AG09319 (cell line): ENCODE measurements at places on chromosomes 3 and 15.

GRCh38 chr15:33155691-33156420 lies 38.7 kb downstream of the FMN1 start:
- no peak for DNase-seq

DNA sequence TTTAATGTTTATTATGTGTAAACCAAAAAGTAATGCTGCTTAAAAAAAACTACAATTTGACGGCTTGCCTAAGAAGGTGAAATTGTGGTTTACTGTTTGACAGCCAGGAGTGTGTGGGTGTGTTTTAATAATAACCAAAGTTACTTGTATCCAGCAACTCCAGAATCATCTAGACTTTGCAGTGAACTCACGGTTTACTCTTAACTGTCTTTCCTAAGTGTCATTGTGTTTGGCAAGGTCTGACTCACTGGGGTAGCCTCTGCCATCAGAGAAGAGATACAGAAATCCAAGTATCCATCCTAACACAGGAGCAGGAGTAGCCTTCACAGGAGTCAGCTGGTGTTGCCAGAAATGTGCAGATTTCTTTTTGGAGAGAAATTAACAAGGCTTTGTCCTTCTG lies 151.1 kb downstream of the CTNNB1 start:
- DNase-seq = no peak

GRCh38 chr3:87501076-87501475 lies 224.7 kb upstream of the POU1F1 start:
- DNase-seq = no peak

DNA sequence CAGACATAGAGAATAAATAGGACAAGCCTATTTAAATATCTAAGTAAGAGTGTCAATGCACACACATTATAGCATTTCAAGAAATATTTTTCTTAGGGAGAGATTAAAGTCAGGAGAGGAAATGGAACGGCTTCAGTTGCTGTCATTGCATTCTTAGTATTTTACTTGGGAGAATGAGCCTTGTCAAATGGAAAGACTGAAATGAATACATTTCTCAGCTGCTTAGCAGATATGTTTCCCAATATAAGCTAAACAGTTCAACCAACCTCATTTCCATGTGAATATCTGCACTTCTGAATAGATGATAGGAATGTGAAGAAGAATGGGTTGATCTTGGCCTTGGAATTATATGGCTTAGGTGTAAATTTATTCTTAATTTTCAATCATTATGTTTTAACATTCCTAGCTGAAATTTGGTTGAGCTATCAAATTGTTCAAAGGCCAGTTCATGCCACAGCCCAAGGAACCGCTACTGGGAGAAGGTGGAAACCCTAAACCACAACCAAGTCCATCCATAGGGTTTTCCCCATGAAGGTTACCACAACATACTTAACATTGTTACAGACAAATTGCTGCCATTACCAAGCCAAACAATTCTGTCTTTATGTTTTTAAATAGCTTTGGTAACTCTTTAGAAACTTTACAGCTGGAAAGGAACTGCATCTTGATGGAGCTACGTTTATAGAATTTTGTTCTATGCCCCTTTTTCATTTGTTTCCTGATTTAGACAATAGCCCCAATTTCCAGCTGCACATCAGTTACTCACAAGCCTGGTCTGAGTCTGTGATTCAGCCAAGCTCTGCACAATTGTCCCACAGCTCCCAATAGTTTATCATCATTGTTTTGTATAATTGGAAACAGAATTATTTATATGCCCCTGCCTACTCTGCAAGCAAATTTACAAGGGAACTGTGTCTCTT lies 459.6 kb downstream of the MECOM start:
- DNase-seq = no peak

DNA sequence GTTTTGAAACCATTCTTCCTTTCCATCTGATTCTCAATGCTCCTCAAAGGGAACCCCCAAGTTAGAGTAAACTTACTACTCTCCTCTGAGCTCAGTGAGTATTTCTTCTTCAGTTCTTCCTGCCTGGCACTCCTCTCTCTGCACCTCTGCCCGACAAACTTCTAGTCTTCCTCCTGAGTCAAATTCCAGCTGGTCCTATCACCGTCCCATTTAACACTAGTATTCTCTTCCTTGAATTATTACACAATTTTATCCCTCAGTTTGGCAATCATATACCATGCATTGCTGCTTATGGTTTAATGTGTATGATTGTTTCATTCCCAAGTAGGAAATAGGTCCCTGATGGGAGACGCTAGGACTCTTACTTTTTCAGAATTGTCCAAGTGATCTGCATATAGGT lies 279.7 kb downstream of the MECOM start:
- no peak for DNase-seq

DNA sequence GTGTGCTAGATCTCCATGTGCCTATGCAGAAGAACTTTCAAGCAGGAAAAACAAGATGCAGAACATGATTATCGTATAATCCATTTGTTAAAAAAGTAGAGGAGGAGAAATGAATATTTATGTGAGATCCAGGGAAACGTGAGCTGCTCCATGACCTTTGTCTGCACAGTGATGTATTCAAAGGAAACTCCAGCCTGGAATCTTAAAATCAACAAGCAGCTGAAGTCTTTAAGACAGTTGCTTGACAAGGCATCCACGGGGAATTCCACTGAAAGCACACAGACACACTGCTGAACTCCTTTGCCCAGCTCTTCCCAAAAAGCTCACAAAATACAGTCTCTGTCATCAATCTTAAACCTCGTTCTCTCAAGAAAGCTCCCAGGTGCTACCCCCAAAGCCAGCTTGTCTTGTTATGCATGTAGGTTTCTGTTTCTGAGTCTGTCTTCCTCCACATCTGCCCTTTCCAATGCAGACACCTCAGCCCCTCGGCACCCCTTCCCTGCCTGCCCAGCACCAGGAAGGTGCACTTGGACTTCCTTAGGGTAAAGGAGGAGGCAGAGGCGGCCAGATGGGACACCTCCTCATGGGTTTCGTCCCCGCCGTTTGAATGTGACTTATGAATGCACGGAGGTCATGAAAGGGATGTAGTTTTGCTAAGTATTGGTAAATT lies 28.7 kb downstream of the LRRK1 start:
- no peak for DNase-seq
